ENCODE measurements at places on chromosomes 6 and 20. TPM values are rescaled to one million over a fixed set of nuclear protein-coding genes. Genes with fewer than 3 reads are reported as not detected.

GRCh38 chr20:63687419-63688178, 8.9 kb upstream of the TNFRSF6B start:
- H3K36me3 ChIP-seq, result no peaks in the 10 kb centered on the region
- no peak overlapping the region for H3K27ac ChIP-seq
- peaks cover 10% of the 10 kb centered on the region for H3K4me1 ChIP-seq
- no peak overlapping the region for H3K4me3 ChIP-seq
- H3K27me3 ChIP-seq, result no peaks in the 10 kb centered on the region

Gene DUSP15
- not detected for total RNA-seq

Gene PDE7B
- total RNA-seq, result 0.25 TPM

DNA sequence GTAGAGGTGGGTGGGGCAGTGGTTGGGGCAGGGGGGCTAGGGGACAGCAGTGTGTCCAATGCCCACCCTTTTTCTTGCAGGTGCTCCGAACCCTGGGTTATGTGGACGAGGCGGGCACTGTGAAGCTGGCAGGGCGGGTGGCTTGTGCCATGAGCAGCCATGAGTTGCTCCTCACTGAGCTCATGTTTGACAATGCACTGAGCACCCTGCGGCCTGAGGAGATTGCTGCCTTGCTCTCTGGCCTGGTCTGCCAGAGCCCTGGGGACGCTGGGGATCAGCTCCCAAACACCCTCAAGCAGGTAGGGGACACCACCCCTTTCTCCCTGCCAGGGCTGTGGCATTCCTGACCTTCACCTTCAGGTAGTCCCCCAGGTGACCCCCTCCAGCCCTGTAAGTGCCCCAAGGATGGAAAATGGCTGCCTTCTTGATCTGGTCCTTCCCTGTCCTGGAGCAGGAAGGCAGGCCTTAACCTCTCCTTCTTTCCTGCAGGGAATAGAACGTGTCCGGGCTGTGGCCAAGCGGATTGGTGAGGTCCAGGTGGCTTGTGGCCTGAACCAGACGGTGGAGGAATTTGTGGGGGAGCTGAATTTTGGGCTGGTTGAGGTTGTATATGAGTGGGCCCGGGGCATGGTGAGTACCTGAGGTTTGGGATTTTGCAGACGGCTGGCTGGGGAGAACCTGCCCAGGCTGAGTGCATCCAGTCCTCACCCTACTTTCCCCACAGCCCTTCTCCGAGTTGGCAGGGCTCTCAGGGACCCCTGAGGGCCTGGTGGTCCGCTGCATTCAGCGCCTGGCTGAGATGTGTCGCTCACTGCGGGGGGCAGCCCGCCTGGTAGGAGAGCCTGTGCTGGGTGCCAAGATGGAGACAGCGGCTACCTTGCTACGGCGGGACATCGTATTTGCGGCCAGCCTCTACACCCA, 2.9 kb downstream of the DXO start:
- no peak overlapping the region for H3K27ac ChIP-seq
- H3K4me1 ChIP-seq, result peaks cover 22% of the 10 kb centered on the region
- DNase-seq, result no peak
- no peak overlapping the region for H3K4me3 ChIP-seq
- no peaks in the 10 kb centered on the region for H3K27me3 ChIP-seq

- no peak for DNase-seq
- peaks cover 28% of the 10 kb centered on the region for H3K27me3 ChIP-seq
Observed at GRCh38 chr20:22574545-22575086, 9.8 kb downstream of the FOXA2 start.

DNA sequence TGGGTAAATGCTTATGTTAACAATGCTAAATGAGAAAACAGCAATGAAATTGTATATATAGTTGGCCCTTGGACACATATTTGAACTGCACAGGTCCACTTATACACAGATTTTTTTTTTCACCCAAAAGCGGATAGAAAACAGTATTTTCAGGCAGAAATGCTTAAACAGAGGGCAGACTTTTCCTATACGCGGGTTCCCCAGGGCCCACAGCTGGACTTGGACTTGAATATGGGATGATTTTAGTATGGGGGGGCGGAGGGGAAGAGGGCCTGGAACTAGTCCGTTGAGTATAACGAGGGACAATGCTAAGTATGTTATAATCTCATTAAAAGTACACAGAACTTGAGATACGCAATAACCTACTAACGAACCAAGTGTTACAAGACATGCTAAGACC, 1.1 kb upstream of the PRSS35 start:
- H3K27ac ChIP-seq, result no peak overlapping the region
- H3K4me3 ChIP-seq, result no peak overlapping the region
- DNase-seq, result no peak

DNA sequence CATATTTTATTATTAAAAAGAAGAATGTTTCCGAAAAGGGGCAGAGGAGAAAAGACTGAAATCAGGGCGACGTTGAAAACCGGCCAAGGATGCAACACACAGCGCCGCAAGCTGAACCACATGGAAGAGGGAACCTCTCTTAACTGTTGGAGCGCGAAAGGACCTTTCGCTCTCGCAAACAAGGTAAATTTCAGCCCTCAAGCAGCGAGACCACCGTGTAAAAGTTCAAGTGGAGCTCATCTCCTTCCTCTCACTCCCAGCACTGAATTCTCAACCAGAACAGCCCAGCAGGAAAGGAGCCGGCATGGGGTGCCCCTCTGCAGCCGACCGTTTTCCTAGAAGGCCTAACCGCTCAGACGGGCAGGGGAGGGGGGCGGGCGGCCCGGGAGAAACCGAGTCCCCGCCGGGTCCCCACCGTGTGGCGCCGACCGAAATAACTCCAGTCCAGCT, 621 bp downstream of the GPR63 start:
- H3K4me1 ChIP-seq, result peaks cover 18% of the 10 kb centered on the region
- H3K36me3 ChIP-seq, result no peaks in the 10 kb centered on the region
- no peak overlapping the region for H3K27ac ChIP-seq
- peaks cover 29% of the 10 kb centered on the region for H3K27me3 ChIP-seq

Gene CUL9
- 81.2 TPM for total RNA-seq

DNA sequence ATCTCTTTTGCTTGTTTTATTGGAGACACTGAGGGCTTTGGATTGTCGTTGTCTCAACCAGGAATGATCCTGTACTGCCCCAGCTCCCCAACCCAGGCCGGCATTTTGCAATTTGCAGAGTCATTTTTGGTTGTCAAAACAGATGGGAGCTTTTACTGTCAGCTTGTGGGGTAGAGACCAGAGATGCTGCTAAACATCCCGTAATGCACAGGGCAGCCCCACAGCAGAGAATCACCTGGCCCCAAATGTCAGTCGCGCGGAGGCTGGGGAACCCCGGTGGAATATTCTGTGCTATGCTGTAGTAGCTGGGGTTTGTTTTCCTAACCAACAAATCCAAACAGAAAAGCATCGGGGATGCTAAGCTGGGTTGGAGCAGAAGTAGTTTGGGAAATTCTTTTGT, 99.7 kb downstream of the TSHZ2 start:
- DNase-seq, result no peak
- H3K4me3 ChIP-seq, result no peak overlapping the region
- no peak overlapping the region for H3K27ac ChIP-seq
- H3K27me3 ChIP-seq, result no peaks in the 10 kb centered on the region

Data from CD4-positive, CD25-positive, alpha-beta regulatory T cell (primary cell).